ENCODE measurements at places on chromosomes 13 and 19.

GRCh38 chr13:98405107-98405571 is 171.8 kb downstream of the STK24 start:
- DNase-seq, result no peak

GRCh38 chr13:47708386-47708785 is 292.7 kb downstream of the SUCLA2 start:
- DNase-seq, result no peak

GRCh38 chr13:54484166-54484565 is 1455.6 kb downstream of the OLFM4 start:
- DNase-seq, result no peak

DNA sequence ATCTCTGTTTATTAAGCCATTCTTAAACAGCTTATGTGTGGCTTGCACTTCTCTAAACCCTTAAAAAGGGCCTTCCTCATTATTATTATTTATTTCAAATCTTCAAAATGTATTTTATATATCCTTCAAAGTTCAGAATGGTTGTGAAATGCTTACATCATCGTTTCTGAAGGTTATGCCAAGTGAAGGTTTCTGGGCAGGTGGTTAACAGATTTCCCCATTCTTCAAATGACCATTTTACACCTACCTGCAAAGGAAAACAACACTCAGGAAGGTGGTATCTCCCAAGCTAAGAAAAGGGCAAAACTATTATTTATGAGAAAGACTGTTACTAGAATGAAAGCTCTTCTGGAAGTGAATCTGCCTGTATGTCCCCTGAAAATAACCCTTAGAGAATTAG is 191.6 kb downstream of the SHISA2 start:
- no peak for DNase-seq

DNA sequence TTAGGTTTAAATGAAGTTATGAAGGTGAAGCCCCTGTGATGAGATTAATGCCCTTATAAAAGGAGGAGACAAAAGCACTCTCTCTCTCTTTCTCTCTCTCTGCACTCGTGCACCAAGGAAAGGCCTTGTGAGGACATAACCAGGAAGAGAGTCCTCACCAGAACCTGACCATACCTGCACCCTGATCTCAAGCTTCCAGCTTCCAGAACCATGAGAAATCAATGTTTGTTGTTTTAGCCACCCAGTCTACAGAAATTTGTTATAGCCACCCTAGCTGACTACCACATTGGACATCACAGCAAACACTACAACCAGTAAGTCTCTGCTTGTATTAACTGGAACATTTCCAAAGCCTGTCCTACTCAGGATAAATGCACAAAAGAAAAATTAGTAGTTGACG is 34.7 kb upstream of the WDFY2 start:
- DNase-seq, result no peak

DNA sequence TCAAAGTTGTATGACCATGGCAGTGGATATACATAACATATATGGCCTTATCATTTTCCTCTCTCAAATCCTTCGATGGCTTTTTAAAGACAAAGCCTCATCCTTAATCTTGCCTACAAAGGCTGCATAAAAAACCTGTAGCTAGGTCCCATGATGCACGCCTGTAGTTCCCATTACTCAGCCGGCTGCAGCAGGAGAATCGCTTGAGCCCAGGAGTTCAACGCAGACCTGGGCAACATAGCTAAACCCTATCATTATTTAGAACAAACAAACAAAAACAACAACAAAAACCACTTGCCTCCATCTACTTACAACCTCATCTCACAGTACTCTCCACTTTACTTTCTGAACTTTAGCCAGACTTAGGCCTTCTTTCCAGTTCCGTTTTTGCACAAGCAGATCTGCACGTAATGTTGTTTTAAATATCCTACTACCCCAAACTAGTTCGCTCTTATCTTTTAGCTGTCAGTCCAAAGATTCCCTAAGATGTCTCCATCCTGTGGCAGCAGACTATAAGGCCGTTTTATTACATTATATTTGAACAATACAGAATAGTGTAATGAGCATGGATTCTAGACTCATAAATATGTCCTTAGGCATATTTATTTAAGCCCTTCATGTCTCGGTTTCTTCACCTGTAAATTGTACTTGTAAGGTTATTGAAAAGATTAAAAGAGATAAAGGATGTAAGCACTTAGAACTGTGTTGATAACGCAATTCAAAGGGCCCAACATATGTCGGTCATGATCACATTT is 969 bp upstream of the POMP start:
- no peak for DNase-seq

GRCh38 chr13:24033527-24034302 is 126.8 kb upstream of the SPATA13 start:
- DNase-seq, result no peak

DNA sequence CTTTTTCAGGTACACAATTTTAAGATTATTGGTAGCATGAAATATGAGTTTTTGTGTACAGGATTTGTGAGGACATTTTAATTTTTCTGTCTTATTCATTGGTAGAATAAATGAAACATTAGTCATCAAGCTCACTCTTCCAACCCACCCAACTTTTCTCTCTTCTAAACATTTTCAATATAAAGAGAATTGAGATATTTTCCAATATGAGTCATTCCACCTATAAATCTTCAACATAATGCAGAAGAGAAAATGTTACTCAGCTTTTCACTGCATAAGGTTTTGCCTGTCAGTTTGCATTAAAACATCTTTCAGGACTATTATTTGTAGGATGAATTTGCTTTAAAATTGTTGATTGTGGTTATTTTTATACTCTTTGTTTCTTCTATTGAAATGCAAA is 330.7 kb downstream of the PCDH20 start:
- DNase-seq, result no peak

- DNase-seq, result no peak
Observed at GRCh38 chr19:1818549-1819195, 6.6 kb upstream of the ATP8B3 start.

DNA sequence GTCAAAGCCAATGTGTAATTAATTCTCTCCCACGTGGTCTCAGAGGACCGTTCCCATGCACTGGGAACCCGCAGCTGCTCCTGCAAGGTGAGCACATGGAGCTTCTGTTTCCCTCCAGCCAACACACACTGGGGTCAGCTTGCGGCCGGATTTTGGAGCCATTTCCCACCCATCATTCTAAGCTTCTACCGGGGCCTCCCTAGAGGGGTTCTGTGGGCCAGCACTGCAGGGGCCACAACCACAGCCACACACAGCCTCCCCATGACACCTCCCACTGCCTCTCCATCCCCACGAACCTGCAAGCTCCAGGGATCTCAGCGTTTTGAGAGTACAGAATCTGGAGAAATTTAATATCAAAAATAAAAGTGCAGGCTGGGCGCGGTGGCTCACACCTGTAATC is 120.7 kb upstream of the SOX1 start:
- DNase-seq, result no peak

GRCh38 chr13:78780708-78781107 is 121.8 kb upstream of the OBI1 start:
- no peak for DNase-seq

GRCh38 chr19:47509973-47510372 is 4.9 kb downstream of the NAPA start:
- DNase-seq, result no peak

DNA sequence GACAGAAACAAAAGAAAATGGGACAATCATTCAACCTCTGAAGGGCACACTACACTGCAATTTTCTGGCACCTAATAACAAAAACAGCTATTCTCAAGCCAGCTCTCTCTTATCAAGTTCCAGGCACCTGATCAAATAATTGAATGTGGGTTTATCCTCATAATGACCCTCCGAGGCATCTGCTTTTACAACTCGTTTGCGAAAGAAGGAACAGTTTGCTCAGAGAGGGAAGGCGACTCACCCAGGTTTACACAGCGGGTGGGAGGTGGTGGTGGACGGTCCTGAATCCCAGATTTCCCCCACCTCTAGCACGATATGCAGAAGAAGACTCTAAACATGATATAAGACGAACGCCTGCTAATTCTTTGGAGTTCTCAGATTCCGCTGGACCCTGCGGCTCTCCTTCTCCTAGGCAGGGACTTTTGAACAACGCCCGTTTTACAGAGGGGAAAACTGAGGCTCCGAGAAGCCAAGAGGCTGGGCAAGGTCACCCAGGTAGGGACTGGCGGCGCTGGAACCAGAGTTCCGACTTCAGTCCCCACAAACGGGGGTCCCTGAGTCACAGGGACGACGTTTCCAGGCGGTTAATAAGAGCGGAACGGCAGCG is 641 bp downstream of the SGTA start:
- DNase-seq, result no peak

DNA sequence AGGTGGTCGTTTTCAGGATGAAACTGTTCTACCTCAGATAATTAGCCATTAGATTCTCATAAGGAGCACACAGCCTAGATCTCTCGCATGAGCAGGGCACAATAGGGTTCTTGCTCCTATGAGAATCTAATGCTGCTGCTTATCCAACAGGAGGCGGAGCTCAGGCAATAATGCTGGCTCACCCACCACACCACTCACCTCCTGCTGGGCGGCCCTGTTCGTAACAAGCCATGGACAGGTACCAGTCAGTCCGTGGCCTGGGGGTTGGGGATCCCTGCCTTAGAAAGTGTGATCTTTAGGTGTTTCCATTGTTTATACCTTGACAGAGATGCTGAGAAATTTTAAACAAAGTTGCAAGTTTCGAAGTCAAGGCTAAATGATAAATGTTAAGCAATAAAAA is 344.6 kb upstream of the HTR2A start:
- no peak for DNase-seq

- DNase-seq, result no peak
Observed at GRCh38 chr13:99196466-99197116, 4.1 kb upstream of the UBAC2 start.

DNA sequence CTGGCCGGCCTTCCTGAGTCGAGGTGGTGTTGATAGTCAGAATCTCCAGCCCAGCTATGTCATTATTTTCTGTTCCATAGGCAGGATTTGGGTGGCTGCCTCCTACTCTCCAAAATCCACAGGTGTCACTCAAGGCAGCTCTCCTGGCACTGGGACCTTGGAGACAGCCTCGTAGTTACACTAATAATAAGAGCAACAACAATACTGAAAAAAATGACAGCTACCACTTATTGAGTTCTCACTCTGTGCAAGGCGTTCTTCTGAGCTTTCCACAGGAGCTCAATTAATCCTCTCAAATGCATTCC is 12.2 kb upstream of the KLK12 start:
- DNase-seq, result no peak

GRCh38 chr13:67308004-67308772 is 78.1 kb upstream of the PCDH9 start:
- DNase-seq, result no peak

DNA sequence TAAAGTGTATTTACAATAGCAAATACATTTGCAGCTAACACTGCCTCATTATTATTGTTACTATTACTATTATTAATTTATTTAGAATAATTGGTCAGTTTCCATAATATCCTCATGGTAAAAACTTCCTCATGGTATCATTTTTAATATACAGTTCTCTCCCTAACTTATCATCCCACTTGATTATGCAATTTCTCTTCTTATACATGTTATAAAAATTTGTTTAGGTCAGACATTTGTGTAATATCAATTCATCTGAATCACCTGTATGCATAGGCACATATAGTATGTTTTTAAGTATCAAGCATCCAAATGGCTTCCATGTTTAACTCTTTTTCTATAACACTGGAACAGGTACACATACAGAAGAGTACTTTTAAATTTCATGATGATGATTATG is 210.8 kb upstream of the STARD13 start:
- no peak for DNase-seq

DNA sequence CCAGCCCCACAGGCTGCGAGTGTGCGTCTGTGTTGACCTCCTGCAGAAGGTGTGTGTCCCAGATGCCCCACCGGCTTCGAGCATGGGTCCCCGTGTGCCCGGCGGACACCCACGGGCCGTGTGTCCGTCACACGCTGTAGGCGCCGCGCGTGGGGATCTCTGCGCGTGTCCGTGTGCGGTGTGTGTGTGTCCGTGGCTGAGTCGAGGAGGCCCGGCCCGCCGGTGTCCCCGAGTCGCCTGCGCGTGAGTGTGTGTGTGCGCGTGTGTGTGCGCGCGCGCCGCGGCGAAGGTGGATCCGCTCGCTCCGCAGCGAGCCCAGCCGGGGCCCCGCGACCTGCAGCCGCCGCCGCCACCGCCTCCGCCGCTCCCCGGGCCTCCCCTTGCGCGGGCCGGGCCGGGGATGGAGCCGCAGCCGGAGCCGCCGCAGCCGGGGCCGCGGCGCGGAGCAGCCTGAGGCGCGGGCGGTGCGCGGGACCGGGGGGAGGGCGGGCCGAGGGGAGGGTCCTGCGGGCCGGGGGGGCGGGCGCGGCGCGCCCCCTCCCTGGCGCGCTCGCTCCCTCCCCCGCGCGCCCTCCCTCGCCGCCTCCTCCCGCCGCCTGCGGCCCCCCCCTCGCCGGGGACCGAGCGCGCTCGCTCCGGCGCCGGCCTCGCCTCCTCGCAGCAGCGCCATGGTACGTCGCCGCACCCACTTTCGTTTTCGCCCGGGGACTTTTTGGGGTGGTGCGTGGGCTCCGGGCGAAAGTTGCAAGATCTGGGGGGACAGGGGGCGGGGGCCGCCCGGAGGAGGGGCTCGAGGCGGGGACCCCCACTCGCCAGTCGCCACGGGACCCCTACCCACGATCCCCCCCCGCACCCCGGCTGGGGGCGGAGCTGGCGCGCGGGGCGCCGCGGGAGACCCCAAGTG is 7.1 kb upstream of the NFIC start:
- peak; percentile 41 for DNase-seq

- no peak for DNase-seq
Observed at GRCh38 chr19:7224209-7224686, 70.0 kb downstream of the INSR start.

DNA sequence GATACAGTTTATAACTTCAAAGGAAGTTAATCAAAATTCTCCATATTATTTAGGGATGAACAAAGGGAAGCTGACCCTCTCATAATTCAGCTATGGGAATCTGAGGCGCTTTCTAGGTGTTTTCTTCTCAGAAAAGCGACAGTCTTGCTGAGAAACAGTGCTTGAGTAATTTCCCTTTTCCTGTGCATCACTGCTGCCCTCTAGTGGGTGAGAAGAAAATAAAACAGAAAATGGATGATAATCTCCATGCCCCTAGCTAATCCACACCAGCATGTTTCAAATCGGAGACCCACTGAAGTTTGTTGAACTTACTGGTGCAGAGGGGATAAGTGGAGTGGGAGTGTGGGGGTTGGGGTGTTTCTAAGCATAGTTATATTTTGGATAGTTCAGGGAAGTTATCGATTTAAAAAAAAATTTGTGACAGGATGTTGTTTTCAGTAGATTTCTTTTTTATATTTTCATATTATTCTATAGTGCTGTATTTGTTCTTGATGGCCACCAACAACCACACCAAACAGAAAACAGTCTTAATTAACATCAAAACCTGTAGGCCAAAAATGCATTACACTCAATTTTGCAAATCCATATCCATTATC is 21.4 kb downstream of the LCP1 start:
- no peak for DNase-seq

GRCh38 chr13:86082121-86082520 is 282.9 kb upstream of the SLITRK6 start:
- no peak for DNase-seq

Measured in activated T-helper 1 cell treated with anti-CD3 and anti-CD28 coated beads, Interleukin-2, amount 50 U/mL, for 16 hours (primary cell).